ENCODE measurements at places on chromosomes 4 and X.

- no peak for DNase-seq
Observed at GRCh38 chr4:7124689-7125442, 57.0 kb upstream of the GRPEL1 start.

DNA sequence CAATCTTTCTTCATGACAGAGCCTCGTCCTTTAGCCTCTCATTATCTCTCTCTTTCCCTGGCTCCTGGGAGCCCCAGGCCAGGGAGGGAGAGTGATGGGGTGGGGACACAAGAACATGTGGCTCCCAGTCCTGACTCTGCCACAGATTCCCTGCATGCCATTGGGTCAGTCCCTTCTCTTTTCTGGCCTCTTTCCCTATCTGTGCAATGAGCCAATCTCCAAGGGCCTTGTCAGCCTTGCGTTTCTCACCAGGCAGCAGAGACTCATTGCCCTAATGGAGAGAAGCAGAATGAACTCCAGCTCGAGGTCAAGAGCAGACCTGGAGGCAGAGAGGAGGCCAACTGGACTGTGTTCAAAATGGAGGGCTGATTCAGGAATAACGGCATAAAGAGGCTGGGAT, 38.4 kb upstream of the PJA1 start:
- DNase-seq = no peak

- DNase-seq = no peak
Observed at GRCh38 chrX:23332888-23333821, 1.5 kb upstream of the PTCHD1 start.

DNA sequence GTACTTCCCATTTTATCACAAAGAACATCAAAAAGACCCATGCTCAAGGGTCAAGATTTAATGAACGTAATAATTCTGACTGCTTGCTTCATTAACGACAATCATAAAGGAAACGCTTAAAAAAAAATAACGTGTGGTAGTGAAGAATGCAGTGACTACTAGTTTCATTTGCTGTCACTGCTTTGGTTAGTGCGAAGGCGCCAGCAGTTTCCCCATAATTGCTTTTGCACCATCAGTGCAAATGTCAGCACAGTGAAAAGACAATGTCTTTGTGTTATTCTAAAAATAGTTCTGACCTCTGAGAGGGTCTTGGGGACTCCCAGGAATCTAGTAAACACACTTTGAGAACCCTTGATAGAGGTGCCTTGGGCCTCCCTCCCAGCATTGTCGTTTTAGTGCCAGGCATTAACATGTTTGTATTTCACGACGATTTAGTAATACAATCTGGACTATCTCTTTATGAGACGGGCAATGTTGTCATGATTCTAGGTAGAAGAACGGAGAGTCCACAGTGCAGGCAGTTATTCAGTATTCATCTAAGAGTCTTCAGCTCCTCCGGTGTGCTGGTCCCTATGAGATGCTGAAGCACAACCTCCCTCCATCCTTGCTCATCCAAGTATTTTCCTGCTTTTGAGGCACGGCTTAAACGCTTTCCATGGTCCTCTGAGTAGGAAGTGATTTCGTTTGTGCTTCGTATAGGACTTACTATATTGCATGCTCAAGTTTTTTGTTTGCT, 71.0 kb downstream of the AFF1 start:
- DNase-seq = no peak

DNA sequence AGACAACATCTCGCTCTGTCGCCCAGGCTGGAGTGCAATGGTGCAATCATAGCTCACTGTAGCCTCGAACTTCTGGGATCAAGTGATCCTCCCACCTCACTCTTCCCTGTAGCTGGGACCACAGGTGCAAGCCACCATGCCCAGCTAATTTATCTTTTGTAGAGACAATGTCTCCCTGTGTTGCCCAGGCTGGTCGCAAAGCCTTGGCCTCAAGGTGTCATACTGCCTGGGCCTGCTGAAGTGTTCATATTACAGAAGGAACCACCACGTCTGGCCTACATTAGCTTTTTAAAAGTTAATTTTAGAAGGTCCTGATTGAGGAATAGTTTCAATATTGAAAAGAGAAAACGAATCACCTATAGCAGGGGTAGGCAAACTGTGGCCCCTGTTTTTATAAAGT, 22.5 kb downstream of the TRIML2 start:
- DNase-seq = no peak

- peak; percentile 80 for DNase-seq
Observed at GRCh38 chr4:15702941-15703403, at the start of gene BST1. BST1 (plus strand) TSS chr4:15703065; CDS start chr4:15703145, 80 bp downstream.

DNA sequence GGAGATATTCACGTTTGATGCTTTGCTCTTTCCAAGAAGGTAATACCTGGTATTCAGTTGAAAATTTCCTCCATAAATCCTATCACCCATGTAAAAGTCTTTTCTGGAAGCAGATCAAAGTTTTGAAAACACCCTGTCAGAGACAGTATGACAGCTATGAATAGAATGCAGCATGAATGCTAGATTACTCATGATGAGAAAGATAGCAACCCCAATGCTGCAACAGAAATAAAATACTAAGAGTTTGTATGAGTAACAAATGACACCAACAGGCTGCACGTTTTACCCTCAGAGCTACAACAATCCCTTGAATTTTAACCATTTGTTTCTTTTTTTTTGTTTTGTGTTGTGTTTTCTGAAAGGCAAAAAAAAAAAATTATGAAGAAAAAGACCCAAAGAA, 108.6 kb downstream of the ARHGAP6 start:
- no peak for DNase-seq

DNA sequence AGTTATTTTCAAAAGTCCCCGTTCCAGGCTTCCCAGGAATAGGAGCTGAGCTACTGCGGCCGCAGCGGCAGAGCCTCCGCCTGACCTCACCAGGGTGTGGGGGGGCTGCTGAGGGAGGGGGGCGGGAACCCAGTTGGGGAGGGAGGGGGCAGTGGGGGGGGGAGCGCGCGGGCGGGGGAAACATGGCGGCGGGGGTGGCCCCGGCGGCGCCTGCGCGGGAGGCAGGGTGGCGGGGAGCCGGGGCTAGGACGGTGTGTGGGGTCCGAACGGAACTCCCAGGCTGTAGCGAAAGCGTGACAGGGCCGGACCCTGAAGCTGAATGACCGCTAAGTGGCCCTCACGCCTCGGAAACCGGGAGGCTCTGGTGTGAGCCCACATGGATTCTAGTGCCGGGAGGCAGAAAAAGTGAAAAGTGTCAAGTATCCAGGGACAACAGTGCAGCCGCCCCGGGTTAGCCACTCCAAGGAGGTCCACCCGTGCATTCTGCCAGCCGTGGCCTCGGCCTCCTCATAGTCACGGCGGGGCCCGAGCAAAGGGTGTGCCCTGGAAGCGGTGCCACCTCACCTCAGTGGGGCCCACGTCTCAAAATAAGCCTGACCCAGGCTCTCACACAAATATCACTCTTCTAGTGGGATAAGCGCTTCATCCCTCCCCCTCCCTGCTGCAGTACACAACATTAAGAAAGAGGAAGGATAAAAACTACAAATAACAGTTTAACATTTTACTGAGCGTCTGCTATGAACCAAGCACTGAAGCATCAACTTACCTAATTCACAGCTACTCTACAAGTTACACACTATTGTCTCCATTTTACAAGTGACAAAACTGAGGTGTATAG, at the start of gene KLHL13:
Gene KLHL13 (minus strand): TSS at position 98 of the 838 bp plus-strand sequence. CDS start 88,337 bp downstream, outside the sequence.
- no peak for DNase-seq
